ENCODE measurements at places on chromosomes 12 and 14.
A peak's percentile ranks its signal among the peaks of the same experiment; 100 is the strongest.

- DNase-seq: no peak
Measured at GRCh38 chr14:95695913-95696312, 9.7 kb downstream of the TCL1B start.

- DNase-seq: peak; percentile 83
Measured at GRCh38 chr12:47032644-47033043, 46.8 kb upstream of the PCED1B start.

DNA sequence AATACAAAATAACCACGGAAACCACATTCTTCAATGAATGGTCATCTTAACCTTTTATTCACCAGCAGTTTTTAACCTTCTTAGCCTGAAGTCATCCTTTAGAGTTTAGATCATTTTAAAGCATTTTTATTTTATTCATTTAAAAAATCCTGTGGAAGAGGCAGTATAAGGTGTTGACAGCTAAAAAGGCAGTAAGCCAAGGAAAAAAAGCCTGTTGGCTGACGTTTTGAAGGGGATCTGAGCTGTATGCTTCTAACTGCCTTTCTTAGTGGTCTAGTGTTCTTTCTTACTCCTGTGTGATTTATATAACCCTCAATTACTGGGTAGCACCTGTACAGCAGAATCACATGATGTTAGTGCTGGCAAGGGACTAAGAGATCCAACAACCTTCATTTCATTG lies 438.3 kb upstream of the SEL1L start:
- no peak for DNase-seq

DNA sequence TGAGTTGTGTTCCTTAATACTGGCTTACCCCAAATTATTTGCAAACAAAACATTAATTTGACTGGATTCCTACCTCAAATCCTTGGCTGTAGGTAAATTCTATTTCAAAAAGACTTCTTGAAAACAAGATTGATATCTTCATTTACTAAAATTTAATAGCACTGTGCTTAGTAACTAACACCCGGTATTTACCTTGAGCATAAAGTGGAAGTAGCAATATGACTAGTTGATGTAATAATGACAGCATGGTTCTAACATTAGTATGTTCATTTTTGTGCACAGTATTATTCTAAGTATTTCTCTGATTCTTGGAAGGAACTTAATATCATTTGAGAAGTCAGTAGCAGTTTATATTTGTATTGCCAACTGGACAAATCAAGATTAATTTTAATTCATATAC lies 96.8 kb downstream of the PPHLN1 start:
- no peak for DNase-seq

DNA sequence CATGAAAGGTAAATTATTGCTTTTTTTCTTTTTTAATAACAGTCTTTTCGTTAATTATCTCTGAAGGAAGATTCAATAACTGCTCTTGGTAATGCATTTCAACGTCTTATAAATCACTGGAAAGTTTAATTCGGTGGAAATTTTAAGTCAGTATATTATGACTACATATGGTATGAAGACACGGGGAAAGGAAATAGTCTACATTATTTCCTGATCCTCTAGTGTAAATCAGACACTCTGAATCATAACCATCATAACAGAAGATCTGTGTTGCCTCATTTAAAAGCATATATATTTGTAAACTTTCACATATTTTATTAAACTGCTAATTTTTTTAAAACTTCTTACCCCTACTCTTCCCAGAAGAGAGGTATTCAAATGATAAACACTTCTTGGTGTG lies 53.7 kb downstream of the EFCAB11 start:
- DNase-seq: no peak

DNA sequence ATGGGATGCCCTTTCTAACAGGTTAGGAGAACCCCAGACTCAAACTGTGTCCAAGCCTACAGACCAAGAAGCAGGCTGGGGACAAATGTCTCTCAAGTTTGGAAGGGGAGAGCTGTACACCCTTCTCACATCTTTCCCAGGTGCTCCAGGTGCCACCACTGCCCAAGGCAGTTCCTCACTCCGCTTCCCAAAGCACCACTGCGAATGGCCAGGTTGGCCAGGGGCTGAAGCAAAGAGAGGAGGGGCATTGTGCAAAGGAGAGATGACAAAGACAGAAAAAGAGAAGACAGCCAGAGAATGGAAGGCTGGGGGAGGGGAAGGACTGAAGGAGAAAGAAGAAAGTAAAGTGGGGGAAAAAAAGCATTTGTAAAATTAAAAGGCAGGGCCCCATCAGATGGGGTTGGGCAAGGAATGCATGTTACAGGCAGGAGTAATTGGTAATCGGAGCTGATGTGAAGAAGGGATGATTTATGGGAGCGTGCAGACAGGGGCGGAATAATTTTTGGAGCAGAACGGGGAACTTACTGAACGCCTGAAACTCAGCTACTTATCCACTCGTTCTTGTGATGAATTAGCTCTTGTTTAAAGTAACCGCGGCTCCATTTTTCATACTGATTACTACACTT lies 165.8 kb downstream of the ESRRB start:
- DNase-seq: no peak

- no peak for DNase-seq
Measured at GRCh38 chr14:96338551-96338950, 24.6 kb downstream of the ATG2B start.

- DNase-seq: no peak
Measured at GRCh38 chr12:124006846-124007713, 34.1 kb downstream of the ZNF664 start.

DNA sequence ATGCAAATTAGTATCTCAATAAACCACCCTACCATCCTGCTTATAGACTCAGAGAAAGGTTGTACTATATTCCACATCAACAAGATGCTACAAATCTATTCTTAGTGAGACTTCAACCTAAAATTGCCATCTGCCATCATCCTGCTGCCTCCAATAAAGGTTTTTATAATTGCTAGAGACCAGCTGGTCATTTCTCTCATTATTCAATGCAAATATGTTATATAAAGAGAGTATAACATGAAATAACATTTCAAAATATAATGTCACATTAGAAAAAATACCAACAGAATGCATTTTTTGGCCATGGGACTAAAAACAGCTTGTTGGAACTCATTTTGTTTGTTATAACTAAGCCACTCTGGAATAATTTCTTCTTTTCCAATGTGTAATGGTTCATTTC lies 247.3 kb downstream of the LRIG3 start:
- DNase-seq: no peak

DNA sequence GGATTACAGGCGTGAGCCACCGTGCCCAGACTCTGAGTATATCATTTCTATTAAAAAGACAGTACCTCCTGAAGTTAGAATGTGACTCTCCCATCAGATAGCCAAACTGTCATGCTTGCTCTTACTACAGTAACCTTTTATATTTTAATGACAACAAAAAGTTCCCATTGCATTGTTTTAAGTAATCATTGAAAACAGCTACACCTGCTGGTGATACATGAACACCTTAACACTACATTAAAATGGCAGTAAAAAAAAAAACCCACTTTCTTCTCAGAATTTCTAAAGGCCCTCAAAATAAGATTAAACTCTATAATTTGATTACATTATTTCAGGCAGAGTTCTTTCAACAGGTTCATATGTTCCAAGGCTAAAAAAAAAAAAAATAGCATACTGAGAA lies 76.7 kb downstream of the SH2B3 start:
- no peak for DNase-seq

- DNase-seq: no peak
Measured at GRCh38 chr14:37655418-37655817, 60.0 kb downstream of the TTC6 start.

- DNase-seq: no peak
Measured at GRCh38 chr12:97288531-97288930, 174.1 kb upstream of the RMST start.

DNA sequence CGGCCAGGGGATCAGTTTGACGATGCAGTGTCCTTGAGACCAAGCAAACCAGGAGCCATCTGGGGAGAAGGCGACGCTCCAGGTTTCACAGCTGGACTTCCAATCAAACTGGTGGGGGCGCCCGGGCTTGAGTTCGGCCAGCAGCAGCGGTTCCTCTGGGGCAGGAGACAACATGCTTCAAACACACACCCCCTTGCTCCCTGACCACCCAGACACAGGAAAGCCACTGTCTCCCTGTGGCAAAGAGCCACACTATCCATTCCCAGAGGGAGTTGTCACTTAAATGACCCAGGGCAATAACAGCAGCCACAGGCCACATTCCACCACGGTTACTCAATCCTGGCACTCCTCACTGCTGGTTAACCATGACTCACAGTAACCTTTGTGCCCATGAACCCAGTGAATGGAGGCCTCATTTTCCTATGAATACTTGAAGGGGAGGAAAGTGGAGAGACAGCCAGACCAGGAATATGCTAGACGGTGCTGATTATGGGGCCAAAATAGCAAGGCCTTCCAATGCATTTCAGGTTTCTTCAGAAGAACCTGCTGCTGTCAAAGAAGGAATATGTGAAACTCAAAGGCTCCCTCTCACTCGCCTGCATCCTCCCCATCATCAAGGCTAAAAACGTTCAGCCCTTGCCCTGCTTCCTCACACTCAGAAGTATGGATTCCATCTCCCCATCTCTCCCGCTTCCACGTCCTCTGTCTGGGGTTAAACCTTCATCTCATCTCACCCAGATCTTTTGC lies 8.5 kb downstream of the WSB2 start:
- DNase-seq: peak; percentile 19

DNA sequence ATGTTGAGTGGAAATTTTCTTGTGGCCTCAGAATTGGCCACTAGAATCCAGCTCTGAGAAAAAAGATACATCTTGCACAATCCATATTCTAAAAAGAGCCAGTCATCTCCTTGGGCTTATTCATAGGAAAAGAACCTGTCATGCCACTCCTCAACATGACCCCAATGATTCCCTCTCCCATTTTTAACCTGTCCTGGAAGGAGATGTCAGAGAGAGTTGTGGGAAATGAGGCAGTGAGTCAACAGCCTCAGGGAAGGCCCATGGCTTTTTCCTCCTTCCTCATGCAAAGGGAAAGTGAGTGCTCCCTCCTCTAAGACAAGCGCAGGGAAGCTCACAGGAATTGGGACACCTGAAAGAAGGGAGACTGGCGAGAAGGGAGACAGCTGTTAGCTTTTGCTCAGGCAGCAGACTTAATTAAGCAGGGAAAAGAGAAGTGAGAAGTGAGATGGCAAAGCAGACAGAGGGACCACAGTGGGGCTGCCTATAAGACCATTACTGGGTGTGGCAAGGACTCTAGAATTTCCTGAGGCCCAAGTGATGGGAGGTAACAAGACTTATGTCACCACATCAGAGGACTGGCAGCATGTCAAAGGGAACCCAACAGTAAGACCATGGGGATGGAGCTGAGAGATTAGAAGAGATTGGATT lies 10.2 kb upstream of the DHRS7 start:
- no peak for DNase-seq

DNA sequence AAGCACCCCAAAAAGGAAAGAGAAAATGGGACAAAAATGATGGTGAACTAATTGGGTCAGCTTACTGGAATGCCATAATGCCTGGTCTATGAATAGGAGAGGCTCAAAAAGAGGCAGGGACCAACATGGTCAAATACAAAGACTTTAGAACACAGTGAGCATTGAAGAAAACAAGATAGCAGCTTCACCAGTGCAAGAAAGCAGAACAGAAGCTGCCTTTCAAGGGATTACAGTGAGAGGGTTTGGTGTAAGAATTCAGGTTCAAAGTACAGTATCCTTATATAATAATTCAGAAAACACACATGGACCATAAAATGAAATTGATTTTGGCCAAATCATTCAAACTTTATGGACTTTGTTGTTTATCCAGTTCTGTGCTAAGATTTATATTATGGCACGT lies 162.1 kb downstream of the NAV3 start:
- peak; percentile 25 for DNase-seq

DNA sequence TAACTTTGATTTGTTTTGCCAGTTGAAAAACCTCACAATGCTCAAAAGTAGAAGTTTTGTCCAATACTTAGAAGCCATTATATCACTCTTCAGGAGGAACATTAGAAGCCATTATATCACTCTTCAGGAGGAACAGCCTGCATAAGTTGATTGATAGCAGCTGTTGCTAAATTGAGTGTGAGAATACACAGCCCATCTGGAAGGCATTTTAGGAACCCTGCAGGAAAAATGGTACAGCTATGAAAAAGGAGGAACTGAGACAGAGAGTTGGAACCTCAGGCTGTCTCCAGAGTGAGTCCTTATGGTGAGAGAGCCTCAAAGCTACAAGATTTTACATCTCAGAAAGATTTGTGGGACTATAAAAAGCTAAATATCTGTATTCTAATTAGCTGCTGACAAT lies 207.0 kb downstream of the MYRFL start:
- DNase-seq: peak; percentile 23

DNA sequence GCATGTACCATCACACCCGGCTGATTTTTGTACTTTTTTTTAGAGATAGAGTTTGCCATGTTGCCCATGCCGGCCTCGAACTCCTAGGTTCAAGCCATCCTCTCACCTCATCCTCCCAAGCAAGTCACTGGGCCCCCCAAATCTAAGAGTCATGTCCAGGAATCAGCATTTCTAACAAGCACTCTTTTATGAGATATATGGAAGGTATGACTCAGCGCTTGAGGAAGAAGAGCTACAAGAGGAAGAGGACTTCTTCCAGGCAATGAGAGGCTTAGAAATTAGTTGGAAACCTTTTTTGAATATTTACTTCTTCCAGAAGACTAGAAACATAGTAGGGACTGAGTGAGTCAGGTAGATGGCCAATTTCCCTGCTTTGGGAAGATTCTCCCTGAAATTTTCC lies 114.5 kb downstream of the HMGA2 start:
- DNase-seq: no peak

GRCh38 chr12:30914986-30915591 lies 11.5 kb upstream of the TSPAN11 start:
- DNase-seq: no peak

DNA sequence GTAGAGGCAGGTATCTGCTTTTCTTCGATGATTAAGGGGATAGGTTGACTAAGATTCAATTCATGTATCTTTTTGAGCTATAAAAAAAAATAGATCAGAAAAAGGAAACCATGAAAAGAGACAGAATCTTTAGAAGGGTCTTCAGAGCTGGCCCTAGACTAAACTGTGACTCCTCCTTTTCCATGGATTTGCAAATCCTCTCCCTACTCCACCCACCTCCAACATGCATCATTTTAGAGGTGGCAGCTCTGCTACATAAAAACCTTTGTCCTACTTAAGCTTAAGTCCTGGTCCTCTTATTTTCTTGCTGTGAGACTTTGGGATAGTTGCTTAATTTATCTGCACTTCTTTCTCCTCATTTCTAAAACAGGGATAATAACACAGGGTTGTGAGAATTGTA lies 48.4 kb upstream of the LIMA1 start:
- no peak for DNase-seq

- no peak for DNase-seq
Measured at GRCh38 chr12:52241205-52241842, 8.3 kb downstream of the KRT7 start.

GRCh38 chr12:25518512-25518911 lies 34.6 kb downstream of the LMNTD1 start:
- DNase-seq: peak; percentile 25

- no peak for DNase-seq
Measured at GRCh38 chr12:68286396-68286795, 33.0 kb upstream of the IL22 start.

- DNase-seq: no peak
Measured at GRCh38 chr12:70402597-70402996, 36.5 kb downstream of the KCNMB4 start.

Data from eye (tissue), 1 donor.